ENCODE measurements at places on chromosomes 16 and 17.

- peak; percentile 17 for DNase-seq
Observed at GRCh38 chr16:69481901-69482341, 57.5 kb downstream of the CYB5B start.

DNA sequence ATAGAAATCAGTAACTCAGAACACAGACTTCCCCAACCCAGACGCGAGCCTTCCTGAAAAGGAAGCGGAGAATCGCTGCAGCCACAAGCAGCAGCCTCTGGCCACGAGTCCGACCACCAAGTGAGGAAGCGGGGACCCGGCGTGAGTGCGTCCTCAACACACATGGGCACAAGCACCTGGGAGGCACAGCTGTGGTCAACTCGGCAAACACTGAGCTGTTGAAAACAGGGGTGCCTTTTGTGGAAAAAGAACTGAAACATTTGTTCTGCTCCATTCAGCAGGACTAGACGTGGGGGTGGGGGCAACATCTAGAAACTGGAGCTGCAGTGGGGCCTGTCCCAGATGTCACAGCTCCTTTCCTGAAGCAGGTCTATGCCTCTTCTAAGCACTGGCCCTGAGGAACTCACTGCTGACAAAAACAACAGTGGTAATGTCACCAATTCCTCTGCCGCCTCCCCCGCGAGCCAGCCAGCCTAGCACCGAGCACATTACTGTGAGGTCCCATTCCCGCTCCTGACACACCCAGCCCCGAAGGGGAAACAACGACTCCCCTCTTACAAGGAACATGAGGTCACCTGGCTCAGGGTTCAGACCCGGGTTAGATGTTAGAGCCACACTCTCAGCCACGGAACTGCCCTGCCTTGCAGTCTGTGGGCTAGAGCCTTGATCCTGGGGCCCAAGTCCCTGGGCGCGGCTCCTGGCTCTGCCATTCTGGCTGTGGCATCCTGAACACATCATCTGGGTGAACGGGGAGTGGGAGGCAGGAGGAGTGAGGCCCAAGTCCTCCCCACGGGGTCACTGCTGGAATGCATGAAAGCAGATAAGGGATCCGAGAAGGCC, 29.0 kb downstream of the KDM8 start:
- no peak for DNase-seq

- DNase-seq: peak; percentile 35
Observed at GRCh38 chr17:1648963-1649843, 463 bp downstream of the RILP start.

DNA sequence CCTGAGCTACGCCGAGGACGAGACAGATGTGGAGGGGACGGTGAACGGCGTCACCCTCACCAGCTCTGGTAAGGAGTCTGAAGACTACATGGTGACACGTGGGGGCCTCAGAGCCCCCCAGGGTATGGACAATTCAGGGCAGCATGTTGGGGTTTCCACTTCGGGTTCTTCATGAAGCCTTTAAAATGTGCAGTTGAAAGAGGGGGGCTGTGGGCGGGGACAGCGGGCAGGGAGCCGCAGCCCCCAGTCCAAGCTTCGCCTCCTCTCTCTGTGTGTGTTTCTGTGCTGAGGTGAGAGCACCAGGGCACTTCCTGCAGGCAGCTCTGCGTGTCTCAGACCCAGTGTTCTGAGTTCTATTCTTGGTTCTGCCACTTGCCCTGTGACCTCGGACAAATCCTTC, 24.0 kb downstream of the NMRAL1 start:
- DNase-seq: no peak

All from NCI-H2107 (cell line).